ENCODE measurements at places on chromosomes 16 and 17.

- no peak for DNase-seq
Observed at GRCh38 chr16:29645694-29646187, 17.3 kb upstream of the SPN start.

- no peak for DNase-seq
Observed at GRCh38 chr16:1333149-1333812, at the start of gene BAIAP3. BAIAP3 (plus strand) TSS chr16:1333645; CDS start chr16:1338550, 4,905 bp downstream.

- DNase-seq, result no peak
Observed at GRCh38 chr17:72766761-72767356, 325.6 kb downstream of the SLC39A11 start.

GRCh38 chr17:47918006-47918405 lies 22.0 kb downstream of the SP2 start:
- no peak for DNase-seq

DNA sequence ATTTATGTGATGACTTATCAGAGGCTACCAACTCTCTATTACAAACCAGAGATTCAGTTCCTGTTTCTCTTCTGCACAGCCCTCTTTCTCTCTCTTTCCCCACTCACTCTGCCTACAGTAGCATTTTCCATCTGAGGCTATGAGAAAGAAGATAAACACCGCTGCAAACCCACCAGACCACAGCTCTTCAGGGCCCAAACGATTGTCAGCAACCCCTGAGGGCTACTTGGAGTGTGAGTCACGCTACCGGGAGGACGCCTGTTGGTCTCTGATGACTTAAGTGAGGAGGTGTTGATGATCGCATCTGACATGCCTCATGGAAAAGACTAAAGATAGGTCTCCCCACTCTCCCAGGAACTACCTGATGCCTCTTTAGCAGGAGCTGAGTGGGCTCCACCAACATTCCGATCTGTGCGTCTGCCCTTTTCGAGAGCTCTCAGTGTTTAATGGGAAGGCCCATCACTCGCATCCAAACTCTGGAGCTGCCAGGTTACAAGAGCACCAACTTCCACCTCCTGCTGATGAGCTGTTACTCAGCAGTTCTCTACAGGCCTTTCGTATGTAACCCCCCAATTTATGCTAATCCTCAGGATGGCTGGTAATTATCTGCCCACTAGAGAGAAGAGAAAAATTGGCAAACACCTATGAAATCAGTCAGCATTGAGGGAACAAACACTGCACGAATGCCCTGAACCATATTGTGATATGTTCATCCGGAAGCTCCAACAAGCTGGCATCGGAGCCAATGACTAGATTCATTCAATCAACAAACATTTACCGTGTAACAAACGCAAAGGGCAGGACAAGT lies 9.2 kb downstream of the GRIN2A start:
- DNase-seq, result no peak

DNA sequence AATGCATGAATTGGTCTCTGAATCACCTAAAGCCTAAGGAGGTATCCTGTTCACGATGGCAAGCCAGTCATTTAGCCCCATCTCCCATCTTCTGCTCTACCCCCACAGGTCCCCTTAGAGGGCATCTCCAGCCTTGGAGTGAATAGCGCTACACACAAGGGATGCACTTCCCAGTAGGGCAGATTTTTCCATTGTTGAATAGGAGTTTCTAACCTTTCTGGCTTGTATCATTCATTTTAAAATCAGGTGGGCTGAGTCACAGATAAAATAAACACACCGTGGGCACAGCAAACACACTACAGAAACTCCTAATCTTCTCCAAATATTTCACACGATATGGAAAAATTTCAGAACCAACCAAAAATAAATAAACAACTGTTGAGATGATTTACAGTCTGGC lies 201.2 kb upstream of the NOG start:
- no peak for DNase-seq
